Astrocyte (in vitro differentiated cells and primary cell): ENCODE measurements at places on chromosomes 4 and X. TPM values are rescaled to one million over a fixed set of nuclear protein-coding genes. Genes with fewer than 3 reads are reported as not detected.

- no peak for DNase-seq
Observed at GRCh38 chr4:26789208-26789607, 71.4 kb upstream of the STIM2 start.

The FHIP1A gene
- 2.4 and 4.1 TPM in 2 replicates for total RNA-seq

DNA sequence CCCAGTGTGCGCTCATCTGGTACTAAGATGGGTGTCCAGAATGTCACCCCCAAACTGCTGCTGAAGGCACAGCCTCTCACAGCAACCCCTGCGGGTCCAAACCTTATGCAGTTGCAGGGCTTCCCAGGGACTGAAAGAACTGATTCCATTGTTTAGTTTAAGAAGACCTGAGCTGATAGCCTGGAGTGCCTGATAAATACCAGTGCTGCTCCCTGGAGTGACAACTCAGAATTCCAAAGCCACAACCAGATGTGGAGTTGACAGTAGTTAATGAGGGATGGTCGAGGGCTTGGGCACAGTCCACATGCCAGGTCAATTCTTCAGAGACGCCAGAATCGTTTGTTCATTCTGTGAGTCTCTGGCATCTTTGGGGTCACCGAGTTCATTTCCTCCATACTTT lies 71.2 kb downstream of the LNX1 start:
- no peak for DNase-seq

The SGMS2 gene
- 48.1 and 48.3 TPM in 2 replicates for total RNA-seq

DNA sequence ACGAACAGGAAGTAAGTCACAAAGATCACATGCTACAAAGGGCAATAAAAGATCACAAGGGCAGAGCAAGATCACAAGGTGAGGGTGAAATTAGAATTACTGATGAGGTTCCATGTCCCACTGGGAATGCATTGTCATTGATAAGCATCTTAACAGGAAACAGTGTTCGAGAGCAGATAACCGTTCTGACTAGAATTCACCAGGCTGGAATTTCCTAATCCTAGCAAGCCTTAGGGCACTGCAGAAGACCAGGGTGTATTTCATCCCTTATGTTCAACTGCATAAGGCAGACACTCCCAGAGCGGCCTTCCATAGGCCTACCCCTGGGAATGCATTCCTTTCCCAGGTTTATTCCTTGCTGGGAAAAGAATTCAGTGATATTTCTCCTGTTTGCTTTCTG lies 980.6 kb upstream of the LCORL start:
- no peak for DNase-seq

The IL13RA1 gene
- total RNA-seq, result 39.3 and 41.1 TPM in 2 replicates

DNA sequence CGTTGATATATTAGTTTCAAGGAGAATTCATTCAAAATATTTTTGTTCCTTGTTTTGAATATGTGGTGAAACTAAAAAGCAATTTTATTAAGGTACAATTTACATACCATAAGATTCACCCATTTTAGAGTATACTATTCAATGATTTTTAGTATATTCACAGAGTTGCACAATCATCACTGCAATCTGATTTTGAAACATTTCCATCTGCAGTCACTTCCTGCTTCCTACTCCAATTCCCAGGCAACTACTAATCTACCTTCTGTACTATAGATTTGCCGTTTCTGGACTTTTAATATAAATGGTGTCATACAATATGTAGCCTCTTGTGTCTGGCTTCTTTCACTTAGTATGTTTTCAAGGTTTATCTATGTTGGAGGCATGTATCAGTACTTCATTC lies 71.3 kb downstream of the SLC9A7 start:
- no peak for DNase-seq

DNA sequence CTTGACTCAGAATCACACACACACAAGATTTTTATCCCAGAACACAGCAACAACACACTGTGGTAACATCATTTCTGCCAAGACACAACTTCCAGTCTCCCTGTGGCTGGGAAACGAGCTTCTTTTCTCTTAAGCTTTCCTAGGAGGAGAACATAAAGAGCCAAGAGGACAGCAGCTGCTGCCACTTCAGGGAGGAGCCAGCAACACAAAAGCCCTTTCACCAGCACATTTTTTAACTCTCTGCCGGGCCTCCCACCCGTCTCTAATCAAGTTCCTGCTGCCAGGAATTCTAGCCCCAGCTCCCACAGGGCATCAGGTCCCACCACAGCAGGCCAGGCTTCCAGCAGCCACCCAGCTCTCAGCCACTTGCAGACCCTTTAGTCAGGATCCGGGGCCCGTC lies 22.4 kb downstream of the FAT1 start:
- DNase-seq, result peak; percentile 83

The NHSL2 gene
- total RNA-seq, result 13.0 and 14.8 TPM in 2 replicates

The DCX gene
- total RNA-seq, result 0.53 and 2.4 TPM in 2 replicates

DNA sequence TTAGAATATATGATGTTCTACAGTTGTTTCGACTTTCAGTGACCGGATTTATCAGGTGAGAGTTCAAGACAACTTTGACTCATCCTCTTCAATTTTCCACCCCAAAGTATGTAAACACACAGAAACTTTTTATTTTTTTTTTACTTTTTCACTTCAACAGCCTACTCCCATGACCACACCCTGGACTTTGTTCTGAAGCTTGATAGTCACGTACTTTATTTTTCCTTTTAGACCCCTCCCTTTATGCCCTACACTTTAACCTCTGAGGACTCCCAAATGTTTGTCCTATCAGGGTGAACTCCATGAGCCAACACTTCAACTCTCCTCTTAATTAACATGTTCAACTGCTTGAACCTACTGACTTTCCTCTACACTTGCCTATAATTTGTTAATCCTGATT lies 2.5 kb upstream of the DDX60 start:
- DNase-seq, result no peak

The ABLIM2 gene
- 0.36 and 0.50 TPM in 2 replicates for total RNA-seq

DNA sequence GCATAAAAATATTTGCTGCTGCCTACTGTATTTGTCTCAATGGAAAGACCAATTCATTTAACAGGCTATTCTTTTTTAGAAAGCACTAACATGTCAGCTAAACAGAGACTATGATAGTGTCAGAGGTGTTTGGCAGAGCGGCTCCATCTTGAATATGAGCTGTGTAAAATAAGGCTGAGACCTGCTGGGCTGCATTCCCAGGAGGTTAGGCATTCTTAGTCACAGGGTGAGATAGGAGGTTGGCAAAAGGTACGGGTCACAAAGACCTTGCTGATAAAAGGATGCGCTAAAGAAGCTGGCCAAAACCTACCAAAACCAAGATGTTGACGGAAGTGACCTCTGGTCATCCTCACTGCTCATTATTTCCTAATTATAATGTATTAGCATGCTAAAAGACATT lies 41.8 kb downstream of the NPY5R start:
- no peak for DNase-seq

GRCh38 chrX:65536291-65536690 lies 1.7 kb upstream of the LAS1L start:
- no peak for DNase-seq

- DNase-seq, result peak; percentile 46
Observed at GRCh38 chr4:103008875-103009729, 10.4 kb downstream of the SLC9B1 start.

DNA sequence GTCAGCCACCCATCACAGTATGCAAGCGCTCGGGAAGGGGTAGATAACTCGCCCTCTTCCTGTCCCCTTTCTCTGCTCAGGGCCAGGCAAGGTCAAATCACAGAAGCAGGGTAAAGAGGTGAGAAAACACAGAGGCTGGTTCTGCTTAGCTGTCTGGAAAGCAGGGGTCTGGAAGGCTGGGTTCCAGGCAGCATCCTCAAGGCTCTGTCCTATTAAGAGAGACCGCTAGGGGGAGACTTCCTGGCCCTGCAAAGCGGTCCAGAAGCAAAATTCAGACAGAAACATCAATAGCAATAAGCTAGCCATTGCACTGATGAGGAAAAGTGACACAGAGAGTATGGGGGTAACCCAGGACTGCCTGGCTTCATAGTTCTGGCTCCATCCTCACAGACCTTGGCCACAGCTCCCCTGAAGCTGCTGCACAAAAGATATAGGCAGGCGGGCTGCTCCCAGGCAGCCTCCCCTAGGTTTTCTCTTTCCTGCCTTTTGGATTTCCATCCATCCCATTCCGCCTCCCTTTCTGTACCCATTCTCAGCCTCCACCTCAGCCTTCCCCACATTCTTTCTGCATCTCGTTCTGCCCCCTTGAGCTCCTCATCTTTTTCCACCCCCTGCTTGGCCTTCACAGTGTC lies 308.5 kb downstream of the EVC2 start:
- DNase-seq, result no peak

- DNase-seq, result peak; percentile 40
Observed at GRCh38 chrX:47091149-47091775, 13.0 kb downstream of the RGN start.

GRCh38 chrX:66110112-66110511 lies 53.9 kb upstream of the HEPH start:
- DNase-seq, result no peak

DNA sequence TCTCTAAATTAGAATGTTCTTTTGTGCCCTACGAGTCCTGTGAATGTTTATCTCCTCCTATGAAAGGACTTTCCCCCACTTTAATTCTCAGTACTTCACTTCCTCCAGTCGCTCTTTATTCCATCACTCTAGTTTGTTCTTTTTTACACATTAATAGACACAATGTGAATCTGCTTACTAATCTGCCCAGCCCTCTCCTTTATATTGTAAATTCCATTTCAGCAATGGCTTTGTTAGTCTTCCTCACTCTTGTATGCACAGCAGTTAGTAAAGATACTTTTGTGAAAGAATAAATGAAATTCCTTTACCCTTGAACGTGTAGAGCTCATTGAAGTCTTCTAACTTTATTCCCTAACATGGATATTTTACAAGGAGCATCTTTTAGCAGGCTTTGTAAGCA lies 255.3 kb downstream of the GALNTL6 start:
- DNase-seq, result no peak

The FAM156B gene
- total RNA-seq, result 19.4 and 21.4 TPM in 2 replicates

GRCh38 chr4:155079871-155080270 lies 128.6 kb upstream of the NPY2R start:
- DNase-seq, result peak; percentile 28

DNA sequence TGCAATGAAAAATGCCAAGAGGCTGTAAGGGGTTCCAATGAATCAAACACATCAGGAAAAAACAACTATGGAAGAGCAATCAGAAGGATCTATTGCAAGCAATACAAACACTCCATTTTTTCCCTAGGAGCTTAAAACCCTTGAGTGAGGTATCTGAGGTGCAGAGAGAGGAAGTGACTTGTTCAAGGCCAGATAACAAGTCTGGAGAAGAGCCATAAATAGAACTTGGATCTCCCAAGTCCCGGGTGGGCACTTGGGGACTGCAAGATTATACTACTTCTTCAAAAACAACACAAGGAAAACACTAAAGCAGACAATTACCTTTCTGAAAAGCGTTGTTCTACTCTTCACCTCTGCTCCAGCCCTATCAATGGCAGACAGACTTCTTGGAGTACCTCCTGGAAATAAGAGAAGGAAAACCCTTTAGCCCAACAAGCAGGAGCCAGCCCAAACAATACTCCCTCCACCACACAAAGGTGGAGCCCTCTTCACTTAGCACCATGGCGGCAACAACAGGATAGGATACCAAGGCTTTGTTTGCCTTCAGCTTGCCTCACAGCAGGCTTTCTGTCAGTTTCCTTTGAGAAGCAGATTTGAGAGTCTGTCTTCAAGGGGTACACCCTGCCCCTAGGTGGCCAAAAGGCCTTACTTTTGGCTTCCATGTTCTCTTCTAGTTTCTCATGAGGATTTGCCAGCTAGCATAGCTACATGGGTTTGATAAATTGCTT lies 26.0 kb downstream of the AIFM1 start:
- DNase-seq, result no peak

- DNase-seq, result peak; percentile 8
Observed at GRCh38 chrX:9745417-9746115, 20.1 kb downstream of the GPR143 start.

DNA sequence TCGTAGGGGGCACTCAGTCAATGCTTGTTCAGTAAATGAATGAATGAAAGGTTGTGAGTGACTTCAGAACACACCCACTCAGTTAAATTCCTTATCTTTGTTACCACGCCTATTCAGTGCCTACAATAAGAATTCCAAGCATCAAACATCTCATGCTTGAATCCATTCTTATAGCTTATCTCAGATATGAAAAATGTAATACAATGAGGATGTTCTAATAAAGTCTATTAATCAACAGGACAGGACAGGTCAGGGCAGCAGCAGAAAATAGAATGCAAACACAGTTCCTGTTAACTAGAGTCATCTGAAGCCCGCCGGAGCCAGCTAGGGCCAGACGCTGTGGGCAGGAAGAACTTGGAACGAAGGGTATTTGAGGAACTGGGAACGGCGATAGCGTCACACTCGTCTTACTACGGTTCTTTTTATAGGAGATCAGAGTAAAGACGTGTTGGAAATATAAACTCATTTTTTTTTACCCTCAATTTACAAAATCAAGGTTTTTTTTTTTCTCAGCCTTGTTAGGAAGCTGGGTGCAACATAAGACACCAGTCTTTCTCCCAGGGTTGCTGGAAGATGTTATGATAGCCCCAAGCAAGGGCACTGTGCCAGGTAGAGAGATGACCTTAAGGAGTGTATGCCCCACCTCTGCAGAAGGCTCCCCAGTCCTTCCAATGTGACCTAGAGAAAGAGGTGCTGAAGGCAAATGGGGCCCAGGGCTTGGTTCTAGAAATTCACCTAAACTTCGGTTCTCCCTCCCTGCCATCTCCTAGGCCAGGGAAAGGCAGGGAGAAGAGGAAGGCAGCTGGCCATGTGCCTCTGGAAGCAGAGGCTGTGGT lies 48.3 kb downstream of the SEL1L3 start:
- DNase-seq, result peak; percentile 94

The CD99L2 gene
- 38.4 and 41.2 TPM in 2 replicates for total RNA-seq

The GDI1 gene
- 137 and 143 TPM in 2 replicates for total RNA-seq

The GRPEL1 gene
- total RNA-seq, result 48.3 and 55.8 TPM in 2 replicates

GRCh38 chr4:10694828-10695209 lies 10.3 kb upstream of the CLNK start:
- no peak for DNase-seq

The PAGE2 gene
- total RNA-seq, result not detected in 2 replicates

DNA sequence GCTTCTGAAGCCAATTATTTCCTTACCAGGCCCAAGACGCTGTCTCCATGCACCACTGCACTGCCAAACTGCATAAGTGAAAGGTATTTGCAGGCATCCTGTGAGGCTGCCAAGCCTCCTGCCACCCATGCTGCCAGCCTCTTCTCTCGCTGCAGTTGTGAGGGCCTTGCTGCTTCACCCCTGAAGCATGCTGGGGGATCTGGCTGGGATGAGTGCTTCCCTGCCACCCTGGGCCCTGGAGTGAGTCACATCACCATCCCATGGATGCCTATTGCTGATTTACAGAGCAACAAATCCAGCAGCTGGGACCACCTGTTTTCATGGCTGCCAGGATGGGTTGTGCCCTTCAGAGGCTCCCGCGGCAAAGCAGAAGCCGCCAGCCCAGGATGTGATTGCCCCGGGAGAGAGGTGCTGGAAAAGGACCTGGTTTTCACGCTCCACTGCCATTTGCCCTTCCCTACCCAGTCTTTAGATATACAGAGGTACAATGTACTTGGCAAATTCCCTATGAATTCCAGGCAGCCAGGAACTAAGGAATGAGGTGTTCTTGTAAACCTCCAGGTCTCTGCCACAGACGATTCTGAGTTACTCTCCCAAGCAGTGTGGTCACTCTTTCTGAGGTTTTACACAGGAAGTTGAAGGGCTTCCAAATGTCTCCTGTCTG lies 41.5 kb upstream of the PTCHD1 start:
- DNase-seq, result peak; percentile 70

- peak; percentile 41 for DNase-seq
Observed at GRCh38 chr4:142373610-142374009, 472.5 kb downstream of the INPP4B start.

The SUPT20HL2 gene
- total RNA-seq, result not detected in 2 replicates
